ENCODE measurements at places on chromosomes 5 and 9.

DNA sequence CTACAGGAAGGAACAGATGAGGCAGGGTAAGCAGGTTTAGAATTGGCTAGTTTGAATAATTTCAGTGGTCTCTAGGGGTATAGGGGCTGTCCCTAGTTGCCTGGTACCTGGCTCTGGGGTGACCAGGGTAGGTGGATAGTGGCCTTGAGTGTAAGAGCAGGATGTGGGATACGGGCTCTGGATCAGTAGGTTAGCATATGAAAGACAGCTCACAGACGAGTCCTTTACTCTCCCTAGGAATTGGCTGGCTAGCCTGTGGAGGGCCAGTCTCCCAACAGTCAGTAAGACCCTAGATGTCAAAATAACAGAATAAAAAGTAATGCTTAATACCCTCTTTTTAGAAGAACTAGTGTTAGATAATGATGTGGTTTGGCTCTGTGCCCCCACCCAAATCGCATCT is 16.6 kb upstream of the C9orf152 start:
- DNase-seq = no peak

- DNase-seq = no peak
These were observed 113.6 kb downstream of the NR6A1 start for GRCh38 chr9:124657516-124657915.

DNA sequence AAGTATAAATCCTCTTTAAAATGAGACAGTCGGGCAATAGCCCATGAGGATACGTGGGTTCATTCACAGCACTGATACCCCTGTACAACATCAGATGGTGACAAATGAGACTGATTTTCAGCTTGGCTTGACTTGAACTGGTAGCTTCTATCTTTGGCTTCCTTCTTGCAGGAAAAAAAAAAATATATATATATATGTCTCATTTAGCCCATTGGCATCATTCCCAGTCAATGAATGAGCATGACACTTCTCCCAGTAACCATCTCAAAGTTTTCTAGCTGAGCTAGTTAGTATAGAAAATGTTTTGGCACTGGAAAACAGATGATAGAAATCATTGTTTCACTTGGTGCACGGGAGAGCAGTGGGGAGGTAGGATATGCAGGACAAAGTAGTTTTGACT is 222.5 kb upstream of the TAS2R1 start:
- no peak for DNase-seq

- no peak for DNase-seq
These were observed 224.1 kb downstream of the ESM1 start for GRCh38 chr5:54761213-54761701.

DNA sequence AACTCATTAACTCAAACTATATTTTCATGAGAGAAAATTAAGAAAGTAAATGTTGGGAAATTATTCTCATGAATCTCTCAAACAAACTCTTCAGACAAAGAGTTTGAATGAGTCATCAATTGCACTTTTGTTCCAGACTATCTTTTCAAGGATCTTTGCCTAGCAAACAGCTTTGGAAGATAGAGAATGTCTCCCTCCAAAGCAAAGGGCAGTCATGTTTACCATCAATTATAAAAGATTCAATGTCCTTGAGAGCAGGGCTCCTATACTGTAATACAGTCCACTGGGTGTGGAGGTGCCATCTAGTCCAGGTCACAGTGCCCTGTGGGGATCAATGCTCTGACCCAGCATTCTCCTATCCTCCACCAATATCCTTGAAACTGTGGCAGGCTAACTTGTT is 1429.3 kb downstream of the EFNA5 start:
- DNase-seq = no peak

- no peak for DNase-seq
These were observed 51.4 kb downstream of the SMARCA2 start for GRCh38 chr9:2066312-2067273.

DNA sequence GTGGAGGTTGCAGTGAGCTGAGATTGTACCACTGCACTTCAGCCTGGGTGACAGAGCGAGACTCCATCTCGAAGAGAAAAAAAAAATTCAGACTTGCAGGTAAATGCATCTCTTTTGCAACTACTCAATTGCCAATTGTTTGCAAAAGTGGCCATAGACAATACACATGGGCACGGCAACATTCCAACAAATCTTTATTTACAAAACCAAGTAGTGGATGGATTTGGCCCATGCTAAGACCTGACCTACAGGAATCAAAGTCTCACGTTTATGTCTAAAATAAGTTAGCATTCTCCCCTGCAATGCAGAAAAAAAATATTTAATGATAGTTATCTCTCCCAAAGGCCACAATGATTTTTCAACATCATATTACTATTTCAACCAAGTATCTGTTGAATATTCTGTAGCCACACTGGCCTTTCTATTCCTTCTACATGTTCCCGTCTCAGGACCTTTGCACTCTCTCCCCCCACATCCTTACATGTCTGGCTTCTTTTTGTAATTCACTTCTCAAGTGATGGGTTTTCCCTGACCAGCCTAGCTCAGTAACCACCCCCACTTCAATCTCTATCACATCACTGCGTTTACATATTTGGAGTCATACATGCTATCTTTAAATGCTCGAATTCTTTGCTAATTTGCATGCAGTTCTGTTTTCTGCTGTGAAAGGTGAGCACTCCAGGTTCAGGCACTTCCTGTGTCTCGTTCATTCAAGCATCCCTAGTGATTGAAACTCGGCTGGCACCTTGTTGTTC is 54.2 kb downstream of the FNBP1 start:
- no peak for DNase-seq

DNA sequence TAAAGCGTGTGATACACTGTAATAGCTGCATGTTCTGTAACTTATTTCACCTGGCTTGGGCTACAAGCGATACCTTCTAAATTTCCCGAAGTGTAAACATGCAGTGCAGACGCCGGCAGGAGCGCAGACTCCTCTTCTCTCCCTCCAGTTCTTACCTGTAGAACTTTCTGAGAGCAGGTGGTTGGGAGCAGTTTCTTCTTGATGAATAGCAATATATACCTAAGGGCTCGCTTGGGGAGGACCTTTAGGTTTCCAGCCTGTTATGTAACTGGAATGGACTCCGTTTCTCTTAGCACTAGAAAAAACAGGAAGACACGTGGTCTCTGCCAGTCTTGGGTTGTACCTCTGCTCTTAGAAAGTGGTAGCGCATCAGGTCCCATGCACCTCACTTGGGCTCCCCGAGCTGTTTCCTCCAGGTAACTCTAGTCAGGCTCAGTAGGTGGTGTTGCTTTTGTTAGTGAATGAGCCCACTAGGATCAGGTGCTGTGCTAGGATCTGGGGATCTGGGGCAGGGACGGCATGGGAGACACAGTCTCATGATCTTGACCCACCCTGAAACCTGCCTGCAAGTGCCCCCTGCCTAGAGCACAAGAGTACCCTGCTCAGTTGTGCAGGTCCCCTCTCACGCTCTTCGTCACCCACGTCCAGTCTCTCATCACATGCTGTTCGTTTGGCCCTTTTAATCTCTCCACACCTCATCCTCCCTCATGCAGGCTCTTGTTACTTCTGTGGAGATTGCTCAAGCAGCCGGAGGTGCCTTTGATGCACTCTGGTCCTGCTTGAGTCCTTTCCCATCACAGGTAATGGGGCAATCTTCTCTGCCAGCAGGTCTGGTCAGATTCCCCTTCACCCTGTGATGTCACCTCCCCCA is 2.8 kb downstream of the TENT4A start:
- no peak for DNase-seq

GRCh38 chr5:170681013-170681433 is 102.5 kb upstream of the GABRP start:
- DNase-seq = no peak
